Activated T-helper 9 cell treated with anti-CD3 and anti-CD28 coated beads, Interleukin-2, amount 50 U/mL, for 16 hours (primary cell): ENCODE measurements at places on chromosomes 2 and 18.

- DNase-seq, result no peak
Measured at GRCh38 chr2:178194600-178195389, 483 bp downstream of the OSBPL6 start.

- peak; percentile 65 for DNase-seq
Measured at GRCh38 chr18:21955757-21956652, 213.4 kb upstream of the GATA6 start.

DNA sequence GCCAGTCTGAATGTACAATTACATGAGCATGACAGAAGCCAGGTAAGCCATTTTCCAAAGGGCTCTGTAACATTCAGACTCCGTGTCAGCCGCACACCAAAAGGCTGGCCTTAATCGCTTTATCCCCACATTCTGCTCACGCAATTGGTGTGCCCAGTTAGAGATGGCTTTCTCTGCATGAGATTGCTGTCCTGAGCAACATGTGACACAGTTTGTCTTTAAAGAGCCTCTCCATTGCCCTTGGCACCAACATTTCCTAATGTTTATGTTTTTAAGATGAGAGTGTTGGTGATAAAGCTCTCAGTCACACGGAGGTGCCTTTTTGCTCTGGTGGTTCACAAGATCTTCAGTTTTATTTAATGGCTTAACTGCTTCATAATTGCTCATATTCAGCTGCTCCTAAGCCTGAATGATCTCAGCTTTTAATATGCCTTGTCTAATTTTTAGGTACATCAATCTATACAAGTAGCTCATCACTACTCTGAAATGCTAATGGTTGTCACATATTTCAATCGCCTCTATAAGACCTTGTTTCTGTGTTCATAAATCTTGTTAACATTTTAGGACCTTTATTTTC lies 164.8 kb upstream of the ACVR2A start:
- DNase-seq, result no peak

GRCh38 chr2:108243566-108243965 lies 3.8 kb downstream of the SULT1C3 start:
- no peak for DNase-seq

DNA sequence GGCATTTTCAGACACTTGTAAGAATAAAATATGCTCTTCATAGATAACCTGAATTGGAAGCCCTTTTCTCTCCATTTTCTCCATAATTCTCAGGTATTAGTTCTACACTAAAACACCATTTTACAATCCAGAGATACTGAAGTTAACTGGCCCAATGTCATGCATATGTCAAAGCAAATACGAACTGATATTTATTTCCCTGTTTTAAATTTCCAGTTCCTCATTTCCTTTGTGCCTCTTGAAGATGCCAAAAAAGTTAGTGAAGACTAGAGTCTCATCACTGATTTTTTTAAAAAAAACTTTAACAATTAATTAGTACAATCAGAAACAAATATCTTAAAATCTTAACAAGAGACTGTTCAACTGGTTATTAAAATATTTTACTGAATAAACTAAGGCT lies 52.8 kb upstream of the ITGB6 start:
- no peak for DNase-seq

DNA sequence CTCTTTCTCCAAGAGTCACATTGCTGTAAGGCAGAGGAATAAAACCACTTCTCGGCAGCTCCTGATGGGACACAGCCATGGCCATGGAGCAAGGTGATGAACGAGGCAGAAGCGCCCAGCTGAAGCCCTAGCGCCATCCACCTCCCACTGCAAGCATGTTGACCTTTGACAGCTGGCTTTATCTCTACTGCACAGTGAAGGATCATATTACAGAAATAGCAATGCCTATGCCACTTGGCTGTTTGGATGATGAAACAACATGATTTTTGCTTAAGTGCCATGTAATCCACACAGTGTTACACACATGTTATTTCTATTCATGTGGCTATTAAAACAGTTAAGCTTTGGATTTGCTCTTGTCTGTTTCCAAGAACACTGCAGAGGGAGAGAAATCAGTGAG lies 167.7 kb downstream of the VAPA start:
- DNase-seq, result no peak

DNA sequence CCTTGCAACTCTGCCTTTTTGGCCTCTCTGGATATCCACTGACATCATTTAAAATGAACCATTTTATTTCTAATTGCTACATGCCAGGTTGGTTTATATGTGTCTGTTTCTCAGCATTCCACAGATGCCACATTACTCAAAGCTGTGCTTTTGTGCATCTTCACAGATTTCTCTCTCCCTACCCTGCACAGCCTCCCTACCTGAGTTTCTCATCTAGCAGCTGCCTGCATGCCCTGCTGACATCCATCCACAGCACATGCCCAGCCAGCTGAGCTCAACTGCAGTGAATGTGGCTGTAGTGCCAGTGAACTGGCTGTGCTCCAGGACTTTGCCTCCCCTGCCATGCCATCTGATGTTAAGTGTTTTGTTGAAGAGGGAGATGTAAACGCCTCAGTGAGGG lies 44.5 kb downstream of the PKP4 start:
- no peak for DNase-seq

DNA sequence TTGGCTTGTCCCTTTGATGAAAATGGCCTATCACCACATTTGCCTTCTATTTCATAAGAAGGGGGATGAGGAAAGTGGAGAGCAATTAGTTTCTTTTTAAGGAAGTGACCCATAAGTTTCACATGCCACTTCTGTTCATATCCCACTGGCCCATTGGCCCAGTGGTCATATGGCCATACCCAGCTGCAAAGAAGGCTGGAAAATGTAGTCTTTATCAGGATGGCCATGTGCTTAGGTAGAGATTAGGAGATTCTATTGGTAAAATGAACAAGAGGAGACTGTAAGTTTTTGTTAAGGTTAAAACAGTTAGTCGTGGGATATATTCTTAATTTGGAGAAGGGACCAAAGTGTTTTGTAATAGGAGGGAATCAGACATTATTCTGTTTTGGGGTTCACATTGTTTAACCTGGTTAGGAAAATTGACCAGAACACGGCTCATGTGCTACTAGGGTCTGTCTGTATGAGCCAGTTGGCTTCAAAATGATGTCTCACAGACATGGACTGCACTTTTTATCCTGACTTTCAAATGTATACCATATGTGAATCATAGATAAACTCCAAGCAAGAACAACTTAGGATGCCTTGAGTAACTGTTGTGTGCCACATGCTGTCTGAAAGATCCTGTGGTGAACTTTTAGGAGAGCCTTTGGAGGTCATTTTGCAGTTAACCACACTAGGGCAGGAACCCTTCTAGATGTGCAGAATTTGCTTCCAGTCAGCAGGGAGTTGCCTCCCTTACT lies 17.3 kb downstream of the PLCL1 start:
- no peak for DNase-seq

DNA sequence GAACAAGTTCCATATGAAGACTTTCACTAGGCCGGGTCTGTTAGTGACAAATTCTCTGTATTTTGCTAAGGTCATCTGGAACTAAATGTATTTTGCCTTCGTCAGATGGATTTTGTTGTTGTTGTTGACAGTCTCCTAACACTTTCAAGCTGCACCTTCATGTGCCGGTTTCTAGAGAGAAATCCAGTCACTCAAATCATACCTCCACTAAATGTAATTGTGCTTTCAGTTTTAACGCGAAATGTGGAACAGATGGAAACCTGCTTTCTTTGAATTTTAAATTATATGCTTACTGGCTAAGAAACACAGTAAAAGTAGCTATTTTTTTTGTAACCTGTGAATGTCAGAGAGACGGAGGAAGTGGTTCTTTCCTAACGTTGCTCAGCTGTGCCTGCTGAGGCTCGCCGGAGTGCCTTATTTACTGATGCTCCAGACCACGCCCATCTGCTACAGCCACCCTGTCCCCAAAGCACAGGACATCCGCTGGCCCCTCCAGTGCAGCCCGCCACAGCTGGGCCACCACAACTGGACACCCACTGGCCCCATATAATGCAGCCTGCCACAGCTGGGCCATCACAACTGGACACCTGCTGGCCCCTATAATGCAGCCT lies 134.7 kb downstream of the PXDN start:
- no peak for DNase-seq

GRCh38 chr2:205746420-205746785 lies 64.1 kb downstream of the NRP2 start:
- no peak for DNase-seq

DNA sequence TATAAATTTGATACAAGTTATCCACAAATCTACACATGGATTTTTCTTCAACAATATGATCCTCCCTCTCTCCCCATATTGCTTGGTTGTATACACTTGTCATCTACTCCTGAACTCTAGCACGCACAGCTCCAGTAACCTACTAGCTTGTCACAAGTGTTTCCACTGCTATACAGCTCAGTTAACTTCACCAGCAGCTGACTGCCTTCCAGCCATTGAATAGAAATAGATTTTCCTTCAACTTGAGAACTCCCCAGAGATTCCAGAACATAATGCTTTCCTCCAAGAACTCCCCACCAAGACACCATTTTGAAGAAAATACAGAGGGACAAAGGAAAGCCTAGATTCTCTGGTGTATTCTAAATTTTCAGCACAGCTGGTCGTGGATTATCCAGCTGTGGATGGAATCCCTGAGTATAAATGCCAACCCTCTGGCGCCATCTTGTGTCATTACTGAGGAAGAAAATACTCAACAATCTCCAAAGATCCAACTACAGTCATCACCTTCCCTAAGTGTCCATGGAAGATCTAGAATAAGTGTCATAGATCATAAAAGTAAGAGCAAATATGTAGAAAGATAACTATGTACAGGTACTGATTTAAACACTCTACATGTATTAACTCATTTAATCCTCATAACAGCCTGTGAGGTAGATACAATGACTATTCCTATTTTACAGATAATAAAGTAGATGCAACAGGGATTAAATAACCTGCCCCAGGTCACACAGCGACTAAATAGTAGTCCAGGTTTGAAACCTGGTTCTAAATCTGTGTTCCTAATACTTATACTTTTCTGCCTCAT lies 156.7 kb downstream of the ARHGAP28 start:
- DNase-seq, result no peak

- no peak for DNase-seq
Measured at GRCh38 chr18:69539404-69539803, 138.7 kb downstream of the DOK6 start.

DNA sequence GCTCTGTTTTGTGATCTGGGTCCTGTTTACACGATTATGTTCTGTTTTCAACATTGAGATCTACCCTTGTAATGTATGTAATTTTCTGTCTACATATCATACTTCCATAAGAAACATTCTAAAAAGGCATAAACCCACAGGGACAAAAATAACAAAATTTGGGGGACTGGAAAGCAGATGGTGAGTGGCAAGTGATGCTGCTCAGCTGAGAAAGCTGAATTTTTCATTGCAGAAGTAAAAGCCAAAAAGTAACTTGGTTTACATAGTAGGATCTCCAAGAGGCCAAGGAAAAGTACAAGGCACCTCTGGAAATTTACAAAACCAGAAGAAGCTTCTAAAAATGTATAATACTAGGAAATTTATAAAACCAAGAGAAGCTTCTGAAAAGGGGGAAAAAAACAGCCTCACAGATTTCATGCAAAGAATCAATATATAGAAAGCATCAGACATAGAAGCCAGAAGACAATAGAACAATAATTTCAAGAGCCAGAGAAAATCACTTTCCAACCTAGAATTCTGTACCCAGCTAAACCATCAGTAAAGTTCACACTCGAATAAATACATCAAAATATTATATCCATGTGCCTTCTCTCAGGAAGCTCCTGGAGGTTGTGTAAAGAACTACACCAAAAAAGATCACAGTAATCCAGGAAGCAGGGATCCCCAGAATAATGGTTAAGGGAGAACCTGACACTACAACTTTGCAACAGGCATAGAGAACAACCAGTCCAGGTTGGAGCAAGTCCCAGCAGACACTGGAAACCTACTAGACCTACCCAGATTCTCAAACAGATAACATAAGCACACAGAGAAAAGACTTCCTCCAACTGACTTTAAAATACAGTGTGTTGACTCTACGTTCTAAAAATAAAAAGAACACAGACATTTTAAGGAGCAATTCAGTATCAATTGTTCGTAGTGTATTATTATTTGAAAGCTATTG lies 401.7 kb upstream of the HS6ST1 start:
- DNase-seq, result no peak

DNA sequence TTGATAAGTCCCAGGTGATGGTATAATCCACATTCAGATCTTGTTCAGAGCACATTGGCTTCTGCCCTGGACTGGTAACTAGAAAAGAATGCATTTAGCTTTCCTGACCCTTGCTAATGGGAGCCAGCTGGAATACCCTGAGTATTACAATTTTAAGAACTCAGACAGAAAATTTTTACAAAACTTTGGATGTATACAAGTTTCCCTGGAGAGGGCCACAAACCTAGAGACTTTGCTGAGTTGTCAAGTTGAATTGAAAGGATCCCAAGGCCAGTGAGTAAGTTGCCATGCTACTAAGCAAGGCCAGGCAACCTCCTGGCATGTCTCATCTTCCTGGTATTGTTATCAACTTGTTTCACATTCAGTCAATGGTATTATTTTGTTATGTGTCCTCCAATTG lies 20.0 kb upstream of the NABP1 start:
- DNase-seq, result no peak

GRCh38 chr2:84441036-84441435 lies 18.0 kb downstream of the SUCLG1 start:
- no peak for DNase-seq

- DNase-seq, result no peak
Measured at GRCh38 chr2:45919160-45919650, 267.7 kb downstream of the PRKCE start.

DNA sequence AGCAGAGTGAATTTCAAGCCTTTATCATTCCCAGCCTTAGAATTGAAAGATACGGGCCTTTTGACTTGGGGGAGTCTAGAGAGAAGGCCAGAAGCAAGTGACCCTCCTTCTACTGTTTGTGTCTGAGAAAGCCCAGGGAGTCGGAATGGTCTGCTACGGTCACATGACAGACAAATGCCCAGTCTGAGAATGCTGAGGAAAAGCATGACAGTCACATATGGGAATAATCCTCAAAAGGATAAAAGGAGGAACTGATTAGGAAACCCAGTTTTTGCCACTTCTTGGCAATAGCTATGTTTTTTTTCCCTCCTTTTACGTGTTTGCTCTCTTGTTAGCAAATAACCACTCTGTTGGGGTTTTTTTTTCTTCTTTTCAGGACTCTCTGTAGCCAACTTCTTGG lies 38.1 kb upstream of the HNRNPA3 start:
- DNase-seq, result no peak

DNA sequence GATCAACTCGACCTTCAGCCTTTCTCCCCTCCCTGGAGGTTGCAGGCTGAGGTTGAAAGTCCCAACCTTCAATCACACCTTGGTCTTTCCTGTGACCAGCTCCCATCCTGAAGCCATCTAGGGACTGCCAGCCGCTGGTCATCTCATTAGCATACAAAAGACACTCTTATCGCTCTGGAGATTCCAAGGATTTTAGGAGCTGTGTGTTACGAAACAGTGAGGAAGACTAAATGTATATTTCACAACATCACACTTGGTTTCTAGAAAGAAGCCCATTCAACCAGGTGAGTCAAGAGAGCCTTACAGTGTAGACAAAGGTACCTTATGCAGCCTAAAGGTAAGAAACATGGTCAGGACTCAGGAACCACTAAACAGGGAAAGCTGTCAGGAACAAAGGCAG lies 126.4 kb downstream of the SH3BP4 start:
- no peak for DNase-seq
